ENCODE measurements at places on chromosomes 16 and 17.

DNA sequence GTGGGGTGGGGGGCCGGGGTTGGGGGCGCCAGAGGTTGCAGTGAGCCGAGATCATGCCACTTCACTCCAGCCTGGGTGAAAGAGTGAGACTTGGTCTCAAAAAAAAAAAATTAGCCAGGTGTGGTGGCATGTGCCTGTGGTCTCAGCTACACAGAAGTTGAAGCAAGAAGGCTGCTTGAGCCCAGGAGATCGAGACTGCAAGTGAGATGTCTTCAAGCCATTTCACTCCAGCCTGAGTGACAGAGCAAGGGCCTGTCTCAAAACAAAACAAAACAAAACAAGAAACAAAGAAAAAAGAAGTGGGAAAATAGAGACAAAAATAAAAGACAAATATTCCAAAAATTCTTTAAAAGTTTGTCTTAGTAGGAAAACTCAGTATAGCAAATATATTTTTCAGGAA lies 135.1 kb upstream of the CORO6 start:
- DNase-seq: no peak

- no peak for DNase-seq
These were observed 46.1 kb downstream of the IRX3 start for GRCh38 chr16:54240271-54241129.

DNA sequence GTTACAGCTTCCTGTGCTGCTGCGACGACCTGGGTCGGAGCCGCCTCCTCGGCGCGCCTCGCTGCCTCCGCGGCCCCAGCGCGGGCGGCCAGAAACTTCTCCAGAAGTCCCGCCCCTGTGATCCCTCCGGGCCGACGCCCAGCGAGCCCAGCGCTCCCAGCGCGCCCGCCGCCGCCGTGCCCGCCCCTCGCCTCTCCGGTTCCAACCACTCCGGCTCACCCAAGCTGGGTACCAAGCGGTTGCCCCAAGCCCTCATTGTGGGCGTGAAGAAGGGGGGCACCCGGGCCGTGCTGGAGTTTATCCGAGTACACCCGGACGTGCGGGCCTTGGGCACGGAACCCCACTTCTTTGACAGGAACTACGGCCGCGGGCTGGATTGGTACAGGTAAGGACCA lies 746 bp downstream of the HS3ST2 start:
- peak; percentile 45 for DNase-seq

- DNase-seq: no peak
These were observed 91.2 kb upstream of the CIBAR2 start for GRCh38 chr16:85203462-85203813.

- no peak for DNase-seq
These were observed 34.1 kb downstream of the CUEDC1 start for GRCh38 chr17:57920916-57921703.

DNA sequence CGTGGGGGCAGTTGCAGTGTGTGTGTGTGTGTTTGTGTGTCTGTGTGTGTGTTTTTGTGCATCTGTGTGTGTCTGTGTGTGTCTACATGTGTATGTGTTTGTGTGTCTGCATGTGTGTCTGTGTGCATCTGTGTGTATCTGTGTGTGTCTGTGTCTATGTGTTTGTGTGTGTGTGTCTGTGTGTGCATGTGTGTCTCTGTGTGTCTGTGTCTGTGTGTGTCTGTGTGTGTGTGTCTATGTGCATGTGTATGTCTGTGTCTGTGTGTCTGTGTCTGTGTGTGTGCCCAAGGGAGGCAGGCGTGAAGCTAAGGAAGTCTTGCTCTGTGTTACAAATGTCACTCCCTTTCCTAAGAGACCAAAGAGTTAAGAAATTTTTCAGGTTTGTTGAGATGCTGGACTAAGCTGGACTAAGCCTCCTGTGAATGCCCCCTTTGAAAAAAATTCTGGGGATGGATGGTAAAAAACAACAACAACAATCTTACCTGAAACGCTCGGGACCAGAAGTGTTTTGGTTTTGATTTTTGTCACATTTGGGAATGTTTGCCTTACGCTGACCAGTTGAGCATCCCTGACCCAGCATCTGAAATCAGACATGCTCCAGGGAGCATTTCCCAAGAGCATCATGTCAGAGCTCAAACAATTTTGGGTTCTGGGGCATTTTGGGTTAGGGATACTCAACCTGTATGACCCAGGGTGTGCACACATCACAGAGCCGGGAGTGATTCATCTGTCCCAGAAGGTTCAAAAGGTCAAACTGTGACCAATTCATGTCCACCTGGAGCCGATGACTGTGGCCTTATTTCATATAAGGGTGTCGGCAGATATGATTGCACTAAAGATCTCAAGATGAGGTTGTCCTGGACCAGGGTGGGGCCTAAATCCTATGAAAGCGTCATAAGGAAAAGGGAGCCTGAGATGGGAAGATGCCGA lies 48.6 kb upstream of the ZNF469 start:
- DNase-seq: no peak

DNA sequence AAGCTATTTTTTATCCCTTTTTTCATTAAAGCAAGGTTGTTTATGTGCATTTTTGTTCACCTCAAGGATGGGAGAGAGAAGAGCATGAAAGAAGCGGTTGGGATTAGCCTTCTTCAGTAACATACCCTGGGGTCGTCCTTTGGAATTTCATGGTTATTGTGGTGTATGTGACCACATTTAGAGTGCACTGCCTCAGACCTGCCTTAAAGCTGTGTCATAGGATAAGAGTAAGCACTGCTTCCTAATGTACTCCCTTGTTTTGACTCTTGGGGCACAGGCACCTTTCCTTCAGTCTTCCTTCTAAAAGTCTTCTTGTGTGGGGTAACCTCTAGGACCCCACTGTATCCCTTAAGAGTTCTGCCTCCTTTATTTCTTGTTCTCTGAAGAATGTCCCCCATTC lies 28.9 kb downstream of the TNRC6A start:
- no peak for DNase-seq

- peak; percentile 81 for DNase-seq
These were observed 1.3 kb downstream of the HNF1B start for GRCh38 chr17:37743612-37743874.

DNA sequence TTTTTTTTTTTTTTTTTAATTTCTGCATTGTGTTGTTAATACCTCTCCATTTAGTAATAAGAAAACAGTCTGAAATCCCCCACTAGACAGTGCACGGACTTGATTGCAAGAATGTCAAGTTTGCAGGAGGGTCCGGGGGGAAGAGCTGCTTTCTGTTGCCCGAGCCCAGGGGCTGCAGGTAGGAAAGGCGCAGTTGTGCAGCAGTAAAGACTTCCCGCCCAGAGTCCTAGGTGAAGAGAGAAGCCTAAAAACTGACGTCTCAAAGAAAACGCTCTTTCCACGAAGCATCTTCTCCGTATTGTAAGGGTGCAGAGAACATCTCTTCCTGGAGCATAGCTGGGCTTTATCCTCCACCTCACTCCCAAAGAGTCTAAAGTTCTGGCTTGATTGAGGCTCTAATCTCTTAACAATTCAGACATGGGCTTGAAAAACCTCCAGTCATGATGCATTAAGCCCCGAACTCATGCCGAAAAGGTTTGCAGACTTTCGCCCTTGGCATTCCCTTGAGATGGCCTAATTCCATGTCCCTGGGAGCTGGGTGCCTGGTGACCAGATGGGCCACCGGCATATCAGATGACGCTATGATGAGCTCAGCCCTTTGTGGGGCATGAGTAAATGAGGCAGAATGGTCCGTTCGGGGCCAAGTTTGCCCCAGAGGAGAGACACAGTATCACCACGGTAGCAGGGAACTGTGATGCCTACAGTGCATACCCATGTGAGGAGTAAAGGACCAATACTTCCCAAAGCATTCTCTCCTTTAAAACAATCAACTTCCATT lies 436.2 kb upstream of the ZFHX3 start:
- no peak for DNase-seq

GRCh38 chr16:29745853-29746345 lies at the start of gene C16orf54:
C16orf54 (minus strand) TSS chr16:29745990; CDS start chr16:29744951, 1,039 bp downstream.
- DNase-seq: peak; percentile 94

DNA sequence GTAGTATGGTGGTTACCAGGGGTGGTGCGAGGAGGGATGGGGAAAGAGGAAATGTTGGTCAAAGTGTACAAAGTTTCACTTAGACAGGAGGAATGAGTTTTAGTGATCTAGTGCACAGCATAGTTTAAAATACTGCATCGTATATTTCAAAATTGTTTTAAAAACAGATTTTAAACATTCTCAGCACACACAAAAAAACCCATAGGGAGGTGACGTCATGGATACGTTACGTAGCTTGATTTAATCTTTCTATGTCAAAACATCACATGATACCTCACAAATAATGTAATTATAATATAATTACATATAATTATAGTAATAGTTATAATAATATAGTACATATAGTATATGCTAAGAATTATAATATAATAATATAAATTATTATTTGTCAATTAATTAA lies 614.2 kb downstream of the TMEM114 start:
- DNase-seq: no peak
